K562 (cell line): ENCODE measurements at places on chromosomes 13 and 19.

- no peak overlapping the region for H3K4me3 ChIP-seq
- H3K36me3 ChIP-seq = no peaks in the 10 kb centered on the region
- DNase-seq = peak; percentile 8
- peaks cover 32% of the 10 kb centered on the region for H3K4me1 ChIP-seq
- H3K27ac ChIP-seq = no peak overlapping the region
Observed at GRCh38 chr19:54422136-54422535, 6.9 kb downstream of the TTYH1 start.

- no peaks in the 10 kb centered on the region for H3K36me3 ChIP-seq
- no peak overlapping the region for H3K27ac ChIP-seq
- no peaks in the 10 kb centered on the region for H3K4me1 ChIP-seq
- no peaks in the 10 kb centered on the region for H3K27me3 ChIP-seq
- no peak for DNase-seq
Observed at GRCh38 chr13:95463531-95463930, 89.0 kb upstream of the CLDN10 start.

GRCh38 chr13:108705031-108705430 lies 75.6 kb downstream of the MYO16 start:
- no peak for DNase-seq
- no peaks in the 10 kb centered on the region for H3K4me1 ChIP-seq
- no peaks in the 10 kb centered on the region for H3K27me3 ChIP-seq

DNA sequence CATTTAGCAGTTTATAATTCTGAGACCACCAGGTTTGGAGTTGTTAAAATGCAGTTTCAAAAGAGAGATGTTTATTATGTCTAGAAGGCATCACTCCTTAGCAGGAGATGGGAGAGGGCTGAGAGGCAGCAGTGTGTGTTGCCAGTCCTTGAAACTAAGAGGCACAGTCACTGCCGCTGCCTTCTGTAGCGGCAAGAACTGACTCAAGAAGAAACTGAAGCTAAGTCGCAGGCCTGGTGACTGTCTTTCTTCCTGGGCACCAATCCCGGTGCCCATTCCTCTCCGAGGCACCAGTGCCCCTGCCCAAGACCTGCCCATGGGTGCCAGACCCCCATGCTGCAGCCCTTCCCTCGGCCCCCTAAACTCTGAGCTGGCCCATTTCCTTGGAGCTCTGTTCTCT lies 20.1 kb downstream of the N4BP2L1 start:
- H3K27ac ChIP-seq = no peak overlapping the region
- H3K4me1 ChIP-seq = peaks cover 6% of the 10 kb centered on the region; the same call in 2 of the 3 replicates
- no peak for DNase-seq
- H3K36me3 ChIP-seq = no peaks in the 10 kb centered on the region
- H3K27me3 ChIP-seq = no peaks in the 10 kb centered on the region

- no peak overlapping the region for H3K27ac ChIP-seq
- H3K4me1 ChIP-seq = peaks cover 37% of the 10 kb centered on the region
Observed at GRCh38 chr13:26971990-26972887, 199.4 kb downstream of the USP12 start.

- peak overlapping the region; percentile 33; the same call in 1 of the 3 replicates for H3K27ac ChIP-seq
- H3K4me1 ChIP-seq = peaks cover 42% of the 10 kb centered on the region
- no peak for DNase-seq
- no peaks in the 10 kb centered on the region for H3K27me3 ChIP-seq
- no peak overlapping the region for H3K4me3 ChIP-seq
Observed at GRCh38 chr19:35905178-35905727, 2.8 kb downstream of the TYROBP start.
